ENCODE measurements at places on chromosomes 1 and 21.

GRCh38 chr1:2229911-2230731 is 2.0 kb downstream of the SKI start:
- DNase-seq, result peak; percentile 50

DNA sequence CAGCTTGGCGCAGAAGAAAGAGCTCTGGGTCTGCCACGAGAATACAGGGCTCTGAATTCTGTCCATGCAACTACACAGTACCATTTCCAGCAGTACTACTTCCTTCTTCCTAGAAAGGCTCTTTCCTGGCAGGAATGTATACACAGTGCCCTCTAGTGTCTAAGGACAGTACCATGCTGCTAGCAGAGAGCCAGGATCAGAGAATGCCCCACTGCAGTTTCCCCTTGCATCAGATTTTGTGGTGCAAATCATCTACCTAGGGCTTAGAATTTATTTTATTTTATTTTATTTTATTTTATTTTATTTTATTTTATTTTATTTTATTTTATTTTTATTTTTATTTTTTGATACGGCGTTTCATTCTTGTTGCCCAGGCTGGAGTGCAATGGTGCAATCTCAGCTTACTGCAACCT is 50.8 kb downstream of the PAX7 start:
- DNase-seq, result peak; percentile 31

- peak; percentile 80 for DNase-seq
These were observed 105.8 kb downstream of the SMYD2 start for GRCh38 chr1:214386747-214387146.

DNA sequence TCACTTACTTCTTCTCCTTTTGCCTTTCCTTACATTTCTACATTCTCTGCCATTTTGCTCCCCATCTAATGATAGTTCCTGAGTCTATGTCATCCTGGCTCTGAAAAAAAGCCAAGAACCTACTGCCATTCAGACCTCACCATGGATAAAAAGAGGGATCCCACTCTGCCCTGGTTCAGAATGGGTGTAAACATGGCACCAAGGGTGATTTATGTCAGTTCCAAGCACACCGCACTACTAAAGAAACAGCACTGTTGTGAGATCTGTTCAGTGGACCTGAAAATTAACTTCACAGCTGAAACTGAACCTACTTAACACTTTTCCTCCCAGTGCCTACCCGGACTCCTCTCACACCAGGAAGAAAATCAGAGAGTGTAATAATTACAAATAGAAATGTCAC is 72.3 kb upstream of the NTPCR start:
- no peak for DNase-seq

GRCh38 chr1:87220993-87221392 is 107.7 kb upstream of the LMO4 start:
- no peak for DNase-seq

GRCh38 chr1:16138772-16139221 is 17.1 kb downstream of the EPHA2 start:
- no peak for DNase-seq

- DNase-seq, result no peak
These were observed 129.6 kb downstream of the EVI5 start for GRCh38 chr1:92655197-92655801.

GRCh38 chr1:183075861-183076260 is 52.6 kb downstream of the LAMC1 start:
- DNase-seq, result peak; percentile 57

- DNase-seq, result no peak
These were observed 89.9 kb upstream of the LBR start for GRCh38 chr1:225517697-225518096.

- no peak for DNase-seq
These were observed 45.4 kb downstream of the YARS1 start for GRCh38 chr1:32771561-32772280.

GRCh38 chr1:59625384-59625783 is 189.4 kb upstream of the HOOK1 start:
- DNase-seq, result no peak

- no peak for DNase-seq
These were observed 169.2 kb downstream of the LMX1A start for GRCh38 chr1:165187031-165188009.

DNA sequence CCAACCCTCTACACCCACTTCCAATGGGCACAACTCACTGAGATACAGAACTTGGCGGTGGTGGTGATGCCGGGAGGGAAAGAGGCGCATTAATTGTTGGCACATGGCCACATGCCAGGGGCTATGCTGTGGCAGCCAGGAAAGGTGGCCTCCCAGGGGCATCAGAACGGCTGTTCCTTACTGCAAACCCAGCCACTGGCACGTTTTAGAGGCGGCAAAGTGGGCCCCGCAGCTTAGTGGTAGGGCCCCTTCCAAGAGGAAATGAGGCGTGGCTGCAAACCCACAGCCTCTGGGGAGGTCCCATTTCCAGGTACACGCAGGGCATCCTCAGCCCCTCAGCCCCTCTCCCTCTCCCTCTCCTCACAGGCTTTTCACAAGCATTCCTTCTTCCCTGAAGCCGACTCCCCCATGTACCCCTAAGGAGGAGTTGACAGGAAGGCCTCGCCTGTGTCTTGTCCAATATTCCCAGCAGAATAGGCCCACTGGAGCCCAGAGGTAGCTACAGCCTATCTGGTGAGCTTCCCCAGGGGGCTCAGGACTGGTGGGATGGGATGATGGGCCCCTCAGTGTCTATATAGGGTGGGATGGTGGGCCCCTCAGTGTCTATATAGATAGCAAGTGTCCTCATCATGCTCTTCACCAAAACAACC is 166.2 kb downstream of the CLIC6 start:
- DNase-seq, result no peak

DNA sequence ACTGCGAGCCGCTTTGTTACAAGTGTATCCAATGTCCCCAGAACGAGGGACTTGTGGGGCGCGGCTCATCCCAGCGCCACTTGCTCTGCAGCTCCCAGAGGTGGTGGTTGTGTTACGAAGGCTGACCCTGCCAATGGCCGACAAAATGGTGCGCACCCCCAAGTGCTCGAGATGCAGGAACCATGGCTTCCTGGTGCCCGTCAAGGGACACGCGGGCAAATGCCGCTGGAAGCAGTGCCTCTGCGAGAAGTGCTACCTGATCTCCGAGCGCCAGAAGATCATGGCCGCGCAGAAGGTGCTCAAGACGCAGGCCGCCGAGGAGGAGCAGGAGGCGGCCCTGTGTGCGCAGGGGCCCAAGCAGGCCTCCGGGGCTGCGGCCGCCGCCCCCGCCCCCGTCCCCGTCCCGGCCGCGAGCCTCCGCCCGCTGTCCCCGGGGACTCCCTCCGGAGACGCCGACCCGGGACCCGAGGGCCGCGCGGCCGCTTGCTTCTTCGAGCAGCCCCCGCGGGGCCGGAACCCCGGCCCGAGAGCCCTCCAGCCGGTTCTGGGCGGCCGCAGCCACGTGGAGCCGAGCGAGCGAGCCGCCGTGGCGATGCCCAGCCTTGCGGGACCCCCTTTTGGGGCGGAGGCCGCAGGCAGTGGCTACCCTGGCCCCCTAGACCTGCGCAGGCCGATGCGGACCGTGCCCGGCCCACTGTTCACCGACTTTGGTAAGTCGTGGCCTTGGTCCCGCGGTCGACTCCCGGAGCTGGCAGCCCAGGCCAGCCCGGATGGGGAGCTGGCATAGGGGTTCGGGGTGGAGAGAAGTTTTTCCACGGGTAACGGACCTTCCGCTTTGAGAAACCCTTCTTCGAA is at the start of gene DMRTB1:
Gene DMRTB1 (plus strand): TSS at position 79 of the 855 bp plus-strand sequence. CDS start 55 bp downstream, at position 134.
- DNase-seq, result no peak

- DNase-seq, result peak; percentile 99
These were observed 16.1 kb downstream of the ENSA start for GRCh38 chr1:150613061-150613920.

GRCh38 chr1:26701266-26701994 is 5.6 kb downstream of the ARID1A start:
- peak; percentile 62 for DNase-seq

DNA sequence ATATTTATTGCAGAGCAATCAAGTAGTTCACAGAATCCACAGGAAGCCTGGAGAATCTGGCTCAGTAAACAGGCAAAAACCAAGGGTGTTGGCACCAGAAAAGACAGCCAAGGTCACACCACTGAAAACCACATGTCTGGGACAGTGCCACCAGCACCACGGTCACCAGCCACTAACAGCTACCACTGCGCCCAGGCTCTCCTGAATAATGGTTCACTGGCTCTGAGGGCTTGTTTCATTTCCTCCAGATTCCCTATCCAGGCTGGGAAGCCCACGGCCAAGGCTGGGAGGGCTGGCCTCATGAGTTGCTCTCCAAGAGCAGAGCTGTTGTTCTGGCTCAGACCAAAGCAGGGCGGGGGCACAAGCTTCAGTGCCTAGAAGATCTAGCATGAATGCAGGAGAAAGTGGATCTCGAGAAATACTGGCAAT is 54.5 kb upstream of the PTGFRN start:
- DNase-seq, result peak; percentile 36

DNA sequence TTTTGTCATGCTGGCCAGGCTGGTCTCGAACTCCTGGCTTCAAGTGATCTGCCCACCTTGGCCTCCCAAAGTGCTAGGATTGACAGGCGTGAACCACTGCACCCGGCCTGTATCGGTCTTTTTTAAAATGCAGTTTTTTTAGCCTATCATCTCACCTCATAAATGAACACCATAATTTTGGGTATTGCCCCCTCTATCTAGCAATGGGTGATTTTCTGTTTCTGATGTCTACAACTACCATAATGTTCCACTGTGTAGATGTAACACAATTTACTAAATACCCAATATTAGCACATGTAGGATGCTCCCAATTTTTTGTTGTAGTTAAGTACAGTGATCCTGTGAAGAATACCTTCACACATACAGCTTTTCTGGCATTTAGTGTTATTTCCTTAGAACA is 2.0 kb upstream of the CAMTA1 start:
- no peak for DNase-seq

DNA sequence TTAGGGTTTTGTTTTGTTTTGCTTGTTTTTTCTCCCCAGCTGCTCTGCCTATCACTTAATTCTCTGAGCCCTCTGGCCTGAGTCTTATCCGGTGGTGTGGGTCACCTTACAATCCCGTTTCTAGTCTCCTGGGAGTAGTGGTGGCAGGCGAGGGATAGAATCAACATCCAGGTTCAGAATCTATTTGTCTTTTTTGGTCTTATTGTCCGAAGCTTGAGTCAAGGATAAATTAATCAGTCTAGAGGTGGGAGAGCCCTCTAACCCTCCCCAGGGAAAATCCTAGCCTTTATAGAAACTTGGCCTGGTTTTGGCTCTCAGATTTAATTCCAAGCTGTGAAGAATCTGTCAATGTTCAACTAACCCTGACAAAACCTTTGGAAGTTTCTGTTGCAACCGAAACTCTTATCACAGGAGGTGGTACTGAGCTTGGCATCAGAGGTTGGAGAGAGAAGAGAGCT is 246.3 kb downstream of the FGGY start:
- no peak for DNase-seq

GRCh38 chr1:164842870-164843269 is 283.9 kb downstream of the PBX1 start:
- DNase-seq, result peak; percentile 12

DNA sequence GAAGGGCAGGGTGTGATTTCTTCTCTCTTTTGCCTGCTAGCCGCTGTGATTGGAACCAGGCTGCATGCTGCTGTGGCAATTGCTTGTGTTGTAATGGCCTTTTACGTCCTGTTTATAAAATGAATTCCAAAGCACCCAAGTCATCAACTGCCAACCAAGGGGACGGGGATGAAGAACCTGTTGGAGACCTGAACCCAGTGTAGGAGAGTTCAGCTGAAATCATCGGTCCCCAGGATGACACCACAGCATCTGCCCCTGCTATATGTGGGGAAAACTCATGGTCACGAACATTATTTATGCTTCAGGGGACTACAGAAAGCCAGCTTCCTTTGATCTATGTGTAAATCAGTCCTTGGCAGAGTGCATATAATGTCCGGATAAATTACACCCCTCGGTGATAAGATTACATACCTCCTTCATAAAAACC is 3.8 kb downstream of the TMEM167B start:
- peak; percentile 35 for DNase-seq

- no peak for DNase-seq
These were observed 22.5 kb downstream of the VPS26C start for GRCh38 chr21:37244501-37245095.

- DNase-seq, result peak; percentile 67
These were observed 610.6 kb downstream of the KIF26B start for GRCh38 chr1:245765230-245766000.

DNA sequence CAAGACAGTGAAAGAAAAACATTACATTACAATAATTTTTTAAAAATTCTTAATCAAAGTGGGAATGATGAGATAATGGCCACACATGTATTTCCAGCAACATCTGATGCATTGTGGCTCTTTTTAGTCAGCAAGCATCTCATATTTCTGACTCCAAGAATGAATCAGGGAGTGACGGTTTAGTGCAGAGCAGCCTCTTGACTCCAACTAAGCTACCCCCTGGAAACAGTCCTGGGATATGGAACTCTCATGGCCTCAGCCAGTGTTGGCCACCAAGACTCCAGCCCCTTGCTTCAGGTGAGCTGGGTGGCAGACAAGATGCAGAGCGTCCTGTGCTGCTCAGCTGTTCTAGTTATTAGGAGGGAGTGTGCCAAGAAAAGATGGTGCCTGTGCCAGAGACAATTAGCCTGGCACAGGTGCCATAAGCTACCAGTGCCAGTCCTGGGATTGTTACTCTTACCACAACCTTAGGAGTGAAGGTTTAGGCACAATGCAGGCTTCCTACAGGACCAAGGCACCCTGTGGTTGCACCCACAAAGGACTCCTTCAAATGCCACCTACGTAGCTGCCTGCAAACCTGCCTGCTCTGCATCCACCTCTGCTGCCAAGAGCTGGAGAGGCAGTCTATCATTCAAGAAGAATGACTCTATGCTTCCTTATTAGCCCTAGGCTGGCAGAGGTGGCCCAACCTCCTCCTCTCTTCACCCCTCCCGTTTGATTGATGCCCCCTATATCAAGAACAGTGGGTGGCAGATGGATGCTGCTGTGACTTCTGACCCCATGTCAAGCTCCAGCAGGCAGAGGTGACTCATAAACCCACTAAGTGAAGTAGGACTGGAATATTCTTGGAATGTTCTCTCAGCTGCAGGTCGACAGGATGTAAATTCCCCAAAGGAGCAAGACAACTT is 6.0 kb upstream of the SEC16B start:
- DNase-seq, result peak; percentile 88

DNA sequence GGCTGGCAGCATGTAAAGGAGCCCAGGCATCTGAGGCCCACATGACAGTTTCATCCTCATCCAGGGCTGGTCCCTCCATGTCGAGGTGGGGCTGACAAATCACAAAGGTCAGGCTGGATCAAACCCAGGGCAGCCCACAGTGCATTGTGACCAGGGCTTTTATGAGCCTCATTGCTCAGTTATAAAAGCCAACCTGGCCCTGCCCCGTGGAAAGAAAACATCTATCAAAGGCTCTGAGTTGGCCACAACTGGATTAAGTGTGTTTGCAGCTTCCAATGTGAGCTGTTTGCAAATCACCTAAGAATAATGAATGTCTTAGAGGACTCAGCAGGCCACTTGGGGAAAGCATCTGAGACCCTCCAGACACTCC is 45.4 kb downstream of the GRHL3 start:
- peak; percentile 38 for DNase-seq

GRCh38 chr1:29113413-29114117 is 10.1 kb downstream of the TMEM200B start:
- no peak for DNase-seq

- DNase-seq, result no peak
These were observed 30.0 kb upstream of the AGPAT3 start for GRCh38 chr21:43835050-43835449.

- no peak for DNase-seq
These were observed 5.9 kb upstream of the TNFSF4 start for GRCh38 chr1:173212952-173213491.

- DNase-seq, result peak; percentile 51
These were observed 183.5 kb downstream of the RUNX1 start for GRCh38 chr21:34865400-34866241.

GRCh38 chr1:92990828-92991227 is 29.6 kb upstream of the DIPK1A start:
- DNase-seq, result no peak

GRCh38 chr1:91161749-91162148 is 139.9 kb upstream of the ZNF644 start:
- no peak for DNase-seq
